Hematopoietic multipotent progenitor cell treated with erythropoietin and hydrocortisone succinate and interleukin-3 and kit ligand, for 17 days (in vitro differentiated cells): ENCODE measurements at places on chromosomes 11 and 22.

DNA sequence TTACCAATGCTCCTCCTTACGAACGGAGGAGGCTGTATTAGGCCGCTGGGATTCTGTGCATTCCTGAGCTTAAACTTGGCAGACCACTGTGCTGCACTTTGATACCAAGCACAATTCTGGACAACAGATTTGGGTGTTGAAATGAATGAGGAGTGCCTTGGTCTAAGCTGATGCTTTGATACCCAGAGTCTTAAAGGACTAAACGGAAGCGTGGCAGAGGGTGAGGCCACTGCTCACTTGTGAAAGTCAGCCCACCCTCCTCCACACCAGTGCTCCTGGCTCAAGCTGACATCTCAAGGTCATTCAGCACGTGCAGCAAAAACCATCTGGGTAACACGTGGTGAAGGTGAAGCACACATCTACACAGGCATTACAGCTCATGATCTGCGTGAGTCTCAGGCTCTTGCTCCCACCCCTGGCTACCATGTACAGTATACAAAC is 85.9 kb downstream of the MICAL3 start:
- no peak for DNase-seq

- DNase-seq, result no peak
Observed at GRCh38 chr11:61091373-61092279, 10.7 kb upstream of the CD5 start.

DNA sequence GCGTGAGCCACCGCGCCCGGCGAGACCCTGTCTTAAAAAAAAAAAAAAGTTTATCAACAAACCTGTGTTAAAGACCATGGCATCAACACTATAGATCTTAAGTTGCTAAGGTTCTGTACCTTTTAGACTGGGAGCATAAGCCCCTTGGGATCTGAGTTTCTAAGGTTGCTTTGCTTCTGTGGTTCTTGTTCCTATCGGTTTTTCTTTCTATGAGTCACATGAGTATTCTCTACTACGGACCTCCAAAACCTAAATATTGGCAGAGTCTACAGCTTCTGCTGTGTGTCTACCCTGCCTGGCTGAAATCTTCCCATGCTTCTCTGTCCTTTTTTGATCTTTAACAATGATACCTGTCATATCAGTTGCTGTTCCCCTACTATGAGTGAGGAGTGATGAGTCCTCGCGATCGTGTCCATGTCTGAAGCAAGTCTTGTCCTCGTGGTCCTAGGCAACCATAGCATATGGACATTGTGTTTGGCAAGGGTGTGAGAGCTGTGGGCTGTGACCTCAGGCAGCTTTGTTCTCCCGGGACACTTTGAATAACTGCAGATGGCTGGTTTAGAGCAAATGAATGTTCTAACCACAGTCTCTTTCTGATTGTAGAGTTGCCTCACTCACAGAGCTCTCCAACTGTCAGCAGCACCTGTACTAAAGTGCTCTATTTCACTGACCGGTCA is 9.0 kb upstream of the DLAT start:
- no peak for DNase-seq

DNA sequence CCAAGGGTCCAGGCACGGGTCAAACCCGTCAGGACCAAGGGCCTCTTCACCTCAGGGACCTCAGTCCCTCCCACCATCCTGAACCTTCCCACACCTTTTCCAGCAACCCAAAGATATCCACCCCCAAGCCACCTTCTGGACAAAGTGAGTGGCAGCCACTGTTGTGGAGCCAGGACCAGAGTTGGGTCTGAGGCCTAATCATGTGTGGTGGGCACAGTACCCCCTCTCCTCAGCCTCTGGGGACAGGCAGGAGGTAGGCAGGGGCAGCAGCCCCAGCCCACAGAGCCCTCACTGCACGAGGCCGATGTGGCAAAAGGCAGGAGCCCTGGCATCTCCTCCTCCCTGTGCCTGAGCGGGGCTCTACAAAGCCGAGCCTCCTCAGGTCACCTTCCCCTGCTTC is 2.5 kb downstream of the KCNJ11 start:
- DNase-seq, result no peak

DNA sequence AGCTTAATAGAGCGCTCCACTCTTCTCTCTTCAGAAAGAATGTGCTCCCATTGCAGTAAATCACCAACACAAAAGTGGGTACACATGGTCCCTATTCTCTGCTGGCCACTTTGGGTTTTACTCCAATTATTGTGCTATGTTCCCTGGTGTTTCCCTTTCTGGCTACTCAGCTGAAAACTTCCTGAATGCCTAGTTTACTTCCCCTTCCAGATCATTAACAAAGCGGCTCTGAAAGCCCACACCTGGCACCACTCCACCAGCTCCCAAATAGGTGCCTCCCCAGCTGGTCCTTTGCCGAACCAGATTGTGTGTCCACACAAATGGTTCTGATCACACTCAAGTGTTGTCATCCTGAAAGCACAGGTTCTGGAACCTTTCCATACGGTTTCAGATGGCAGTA is 443.7 kb downstream of the NTM start:
- DNase-seq, result no peak

DNA sequence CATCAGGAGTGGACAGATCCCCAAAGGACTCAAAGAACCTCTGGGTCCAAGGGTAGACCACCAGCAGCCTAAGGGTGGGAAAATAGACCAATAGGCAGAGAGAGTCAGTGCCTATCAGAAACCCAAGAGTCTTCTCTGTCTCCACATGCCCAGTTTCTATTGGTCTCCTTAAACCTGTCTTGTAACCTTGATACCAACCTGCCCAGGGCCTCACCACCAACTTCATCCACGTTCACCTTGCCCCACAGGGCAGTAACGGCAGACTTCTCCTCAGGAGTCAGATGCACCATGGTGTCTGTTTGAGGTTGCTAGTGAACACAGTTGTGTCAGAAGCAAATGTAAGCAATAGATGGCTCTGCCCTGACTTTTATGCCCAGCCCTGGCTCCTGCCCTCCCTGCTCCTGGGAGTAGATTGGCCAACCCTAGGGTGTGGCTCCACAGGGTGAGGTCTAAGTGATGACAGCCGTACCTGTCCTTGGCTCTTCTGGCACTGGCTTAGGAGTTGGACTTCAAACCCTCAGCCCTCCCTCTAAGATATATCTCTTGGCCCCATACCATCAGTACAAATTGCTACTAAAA is at the start of gene HBB:
Gene HBB (minus strand): TSS at position 340 of the 579 bp plus-strand sequence. CDS start 50 bp downstream, at position 290.
- peak; percentile 97 for DNase-seq

- DNase-seq, result no peak
Observed at GRCh38 chr11:120513436-120514315, 2.1 kb downstream of the GRIK4 start.

- no peak for DNase-seq
Observed at GRCh38 chr11:65802841-65803240, 16.0 kb downstream of the OVOL1 start.

DNA sequence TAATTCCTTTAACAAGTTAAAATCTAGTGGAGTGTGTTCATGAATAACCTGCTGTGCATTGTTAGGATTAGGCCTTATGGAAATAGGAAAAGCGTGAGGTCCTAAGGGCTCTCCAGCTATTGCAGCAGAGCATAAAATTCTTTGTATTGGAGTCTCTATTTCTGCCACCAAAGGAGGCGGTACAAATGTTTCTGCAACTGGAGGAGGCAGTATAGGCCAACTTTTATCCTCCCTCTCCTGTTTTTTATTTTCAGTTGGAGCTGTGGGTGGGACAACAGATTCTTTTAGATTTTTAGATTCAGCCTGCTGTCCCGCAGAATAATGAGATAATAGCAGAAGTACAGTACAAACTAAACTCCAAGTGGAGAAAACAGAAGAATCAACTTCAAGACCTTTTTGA is 26.2 kb downstream of the OR10A6 start:
- DNase-seq, result no peak

DNA sequence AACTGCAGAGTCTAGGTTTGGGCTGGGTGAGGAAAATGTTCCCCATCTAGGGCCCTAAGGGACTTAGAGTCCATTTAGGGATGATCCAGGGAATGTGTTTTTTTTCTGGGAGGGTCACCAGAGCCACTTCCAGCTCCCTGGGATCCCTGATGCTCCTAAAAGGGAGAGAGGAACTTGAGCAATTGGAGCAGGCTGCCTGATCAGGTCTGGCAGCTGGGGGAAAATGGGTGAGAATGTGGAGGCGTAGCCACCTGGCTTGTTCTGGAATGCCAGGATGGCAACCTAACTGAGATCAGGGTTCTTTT is 1.2 kb downstream of the PGAP2 start:
- DNase-seq, result no peak

DNA sequence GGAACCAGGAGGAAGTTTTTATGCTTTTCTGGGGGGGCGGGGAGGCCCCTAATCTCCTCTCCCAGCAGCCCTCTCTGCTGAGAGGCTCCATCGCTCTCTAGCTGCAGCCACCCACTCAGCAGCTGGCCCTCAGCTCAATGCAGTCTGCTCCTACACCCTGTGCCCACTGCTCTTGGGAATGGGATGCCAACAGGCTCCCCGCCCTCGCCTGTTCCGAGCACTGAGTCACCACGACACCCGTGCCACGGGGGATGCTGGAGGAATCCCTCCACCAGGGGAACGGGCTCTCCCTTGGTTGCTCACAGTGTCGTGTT is 23.5 kb upstream of the SUSD2 start:
- DNase-seq, result no peak

DNA sequence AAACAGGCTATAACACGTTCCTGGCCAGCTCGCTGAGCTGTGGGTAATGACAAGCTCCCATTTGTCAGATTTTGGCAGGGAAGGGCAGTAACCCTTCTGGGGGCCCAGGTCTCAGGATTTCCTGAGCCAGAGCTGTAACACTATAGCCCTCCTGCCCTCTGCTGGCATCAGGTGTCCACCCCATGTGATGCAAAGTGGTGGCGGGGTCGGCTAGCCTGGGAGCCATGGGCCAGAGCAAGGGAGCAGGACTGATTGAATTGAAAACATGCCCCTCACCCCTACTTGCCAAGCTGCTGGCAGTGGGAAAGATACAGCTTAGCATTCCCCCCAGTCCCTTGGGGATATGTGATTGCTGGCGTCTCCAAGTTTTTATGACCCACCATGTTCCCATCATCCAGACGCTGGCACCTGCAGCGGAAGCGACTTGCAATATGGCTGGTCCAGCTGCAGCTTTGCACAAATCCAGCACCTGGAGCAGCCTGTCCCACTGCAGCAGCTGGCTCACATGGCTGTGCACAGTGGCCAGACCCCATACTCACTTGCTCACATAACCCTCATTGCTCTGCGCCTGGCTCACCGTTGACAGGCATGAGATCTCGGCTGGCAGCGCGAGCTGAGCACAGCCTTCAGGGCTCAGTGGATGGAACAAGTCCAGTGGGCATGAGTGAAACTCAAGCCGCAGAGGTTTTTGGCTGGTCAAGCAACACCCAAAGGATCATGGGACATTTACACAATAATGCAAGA is 1147.8 kb downstream of the JRKL start:
- DNase-seq, result no peak

DNA sequence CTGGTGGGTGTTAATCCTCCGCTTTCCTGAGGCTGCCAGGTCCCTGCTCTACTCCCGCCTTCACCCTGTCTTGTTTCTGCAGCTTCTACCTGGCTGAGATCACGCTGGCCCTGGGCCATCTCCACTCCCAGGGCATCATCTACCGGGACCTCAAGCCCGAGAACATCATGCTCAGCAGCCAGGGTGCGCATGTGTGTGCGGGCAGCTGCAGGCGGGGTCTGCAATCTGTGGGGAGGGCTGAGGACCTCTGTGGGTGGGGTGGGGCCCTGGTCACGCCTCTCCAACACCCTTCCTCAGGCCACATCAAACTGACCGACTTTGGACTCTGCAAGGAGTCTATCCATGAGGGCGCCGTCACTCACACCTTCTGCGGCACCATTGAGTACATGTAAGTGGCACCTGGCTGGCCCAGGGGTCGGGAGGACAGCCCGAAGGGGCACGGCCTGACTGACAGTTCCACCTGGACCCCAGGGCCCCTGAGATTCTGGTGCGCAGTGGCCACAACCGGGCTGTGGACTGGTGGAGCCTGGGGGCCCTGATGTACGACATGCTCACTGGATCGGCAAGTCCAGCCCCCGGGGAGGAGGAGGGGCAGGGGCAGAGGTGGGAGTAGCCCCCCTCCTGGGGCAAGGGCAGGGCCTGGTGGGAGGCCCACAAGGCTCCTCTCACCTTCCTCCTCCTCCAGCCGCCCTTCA is 4.5 kb downstream of the RPS6KB2 start:
- DNase-seq, result no peak

- DNase-seq, result no peak
Observed at GRCh38 chr22:45600790-45601730, 70.6 kb upstream of the ATXN10 start.

GRCh38 chr11:2747248-2748027 is 47.6 kb upstream of the KCNQ1OT1 start:
- no peak for DNase-seq

DNA sequence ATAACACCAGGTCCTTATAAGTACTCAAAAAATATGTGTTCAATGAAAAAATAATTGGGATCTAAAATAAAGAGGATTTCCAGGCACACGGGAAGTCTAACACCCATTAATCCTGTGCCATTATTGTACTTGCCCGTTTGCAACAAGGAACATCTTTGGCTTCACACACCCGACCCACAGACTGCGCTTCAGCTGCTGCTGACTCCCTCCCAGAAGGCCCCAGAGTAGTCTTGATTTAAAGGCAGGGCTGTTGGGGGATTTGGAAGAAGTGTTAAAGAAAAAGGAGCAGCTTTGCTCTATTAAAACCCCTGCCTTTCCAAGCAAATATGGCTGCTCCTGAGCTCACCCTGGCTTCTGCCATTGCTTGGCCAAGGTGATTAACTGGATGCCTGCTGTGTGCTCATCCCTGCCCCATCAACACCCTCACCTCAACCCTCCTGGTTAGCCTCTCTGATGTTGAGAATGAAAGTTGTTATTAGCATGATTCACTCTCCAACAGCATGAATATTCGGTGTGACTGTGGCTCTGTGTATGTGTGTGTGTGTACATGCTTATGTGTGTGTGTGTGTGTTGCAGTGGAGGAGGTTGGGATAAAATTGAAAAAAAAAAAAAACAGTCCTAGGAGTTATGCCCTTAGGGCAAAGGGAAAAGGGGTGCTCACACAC is 76.1 kb downstream of the KIRREL3 start:
- DNase-seq, result no peak

DNA sequence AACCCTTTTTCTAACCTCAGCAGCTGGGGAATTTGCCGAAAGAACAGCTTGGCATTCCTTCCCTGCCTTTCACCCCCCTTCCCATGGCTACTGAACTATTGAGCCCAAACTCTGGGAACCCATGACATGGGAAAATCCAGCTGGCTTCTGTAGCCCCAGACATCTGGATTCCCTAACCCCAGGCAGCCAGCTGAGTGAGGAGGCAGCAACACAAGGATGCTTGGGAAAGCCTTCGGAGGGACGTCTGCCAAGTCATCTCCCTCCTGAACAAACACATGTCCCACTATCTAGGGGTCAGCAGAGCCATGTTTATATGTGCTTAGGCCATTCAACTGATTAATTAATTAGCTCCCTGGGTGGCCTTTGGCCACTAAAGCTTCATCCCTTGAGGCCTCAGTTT is 21.6 kb downstream of the LRRC55 start:
- DNase-seq, result no peak

GRCh38 chr11:35373284-35373933 is 45.9 kb downstream of the SLC1A2 start:
- no peak for DNase-seq
